NCI-H2029 treated with DMSO at 0.1 percent for 48 hours (cell line): ENCODE measurements at places on chromosomes 4 and X.

GRCh38 chr4:42636645-42636949 is 20.3 kb downstream of the ATP8A1 start:
- no peak for DNase-seq

DNA sequence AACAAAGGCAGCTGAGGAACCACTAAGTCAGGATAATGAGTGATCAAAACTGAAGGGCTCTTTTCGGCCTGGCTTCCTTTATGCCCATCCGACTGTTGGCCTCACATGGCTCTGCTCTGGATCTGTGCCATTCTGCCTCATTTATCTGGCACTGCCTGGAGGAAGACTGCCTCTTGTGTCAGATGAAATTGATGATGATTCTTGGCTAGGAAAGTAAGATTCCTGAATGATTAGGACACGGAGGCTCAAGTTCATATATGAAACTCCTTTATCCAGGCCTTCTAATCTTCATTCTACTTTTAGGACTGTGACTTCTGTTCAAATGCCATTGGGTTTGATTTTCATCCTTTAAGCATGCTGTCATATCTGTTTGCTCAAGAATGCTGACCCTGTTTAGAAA is 475.4 kb upstream of the RPS6KA3 start:
- DNase-seq: peak; percentile 84

DNA sequence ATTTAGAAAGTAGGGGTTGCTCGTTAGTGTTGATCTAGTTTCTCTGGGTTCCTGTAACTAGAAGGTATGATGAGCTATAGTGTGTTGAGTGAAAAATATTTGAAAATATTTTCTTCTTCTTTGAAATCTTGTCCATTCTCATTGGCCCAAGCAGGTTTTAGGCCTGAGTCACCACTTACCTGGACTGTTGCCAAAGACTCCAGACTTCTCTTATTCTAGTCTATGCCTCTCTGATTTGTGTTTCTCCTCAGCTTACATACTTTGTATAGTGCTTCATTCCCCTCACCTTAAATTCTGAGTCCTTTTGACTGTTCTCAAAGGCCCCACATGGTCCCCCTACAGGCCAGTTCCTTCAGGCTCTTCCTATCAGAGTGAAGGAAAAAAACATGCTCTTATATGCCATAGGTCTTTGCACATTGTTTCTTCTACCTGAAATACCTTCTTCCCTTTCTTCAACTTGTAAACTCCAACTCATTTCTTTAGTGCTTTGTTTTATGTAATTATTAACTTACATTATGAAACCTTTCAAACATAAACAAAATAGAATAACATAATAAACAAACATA is 258.2 kb downstream of the PPP1R2C start:
- no peak for DNase-seq

GRCh38 chr4:158847535-158847934 is 78.7 kb downstream of the FNIP2 start:
- no peak for DNase-seq
